ENCODE measurements at places on chromosomes 1 and 21.

DNA sequence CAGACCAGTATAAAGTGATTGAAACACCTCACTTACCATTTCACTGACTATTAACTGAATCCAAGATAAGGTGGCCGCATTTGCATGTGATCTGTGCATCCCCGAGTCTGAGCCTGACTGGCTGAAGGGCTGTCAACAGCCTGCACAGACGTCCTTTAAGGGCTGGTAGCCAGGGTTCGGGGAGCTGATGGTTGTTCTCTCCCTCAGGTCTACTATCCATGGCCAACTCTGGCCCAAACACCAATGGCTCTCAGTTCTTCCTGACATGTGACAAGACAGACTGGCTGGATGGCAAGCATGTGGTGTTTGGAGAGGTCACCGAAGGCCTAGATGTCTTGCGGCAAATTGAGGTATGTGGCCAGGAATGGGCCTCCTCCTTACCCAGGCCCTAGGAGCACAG is 14.0 kb downstream of the PPIE start:
- no peak for DNase-seq

DNA sequence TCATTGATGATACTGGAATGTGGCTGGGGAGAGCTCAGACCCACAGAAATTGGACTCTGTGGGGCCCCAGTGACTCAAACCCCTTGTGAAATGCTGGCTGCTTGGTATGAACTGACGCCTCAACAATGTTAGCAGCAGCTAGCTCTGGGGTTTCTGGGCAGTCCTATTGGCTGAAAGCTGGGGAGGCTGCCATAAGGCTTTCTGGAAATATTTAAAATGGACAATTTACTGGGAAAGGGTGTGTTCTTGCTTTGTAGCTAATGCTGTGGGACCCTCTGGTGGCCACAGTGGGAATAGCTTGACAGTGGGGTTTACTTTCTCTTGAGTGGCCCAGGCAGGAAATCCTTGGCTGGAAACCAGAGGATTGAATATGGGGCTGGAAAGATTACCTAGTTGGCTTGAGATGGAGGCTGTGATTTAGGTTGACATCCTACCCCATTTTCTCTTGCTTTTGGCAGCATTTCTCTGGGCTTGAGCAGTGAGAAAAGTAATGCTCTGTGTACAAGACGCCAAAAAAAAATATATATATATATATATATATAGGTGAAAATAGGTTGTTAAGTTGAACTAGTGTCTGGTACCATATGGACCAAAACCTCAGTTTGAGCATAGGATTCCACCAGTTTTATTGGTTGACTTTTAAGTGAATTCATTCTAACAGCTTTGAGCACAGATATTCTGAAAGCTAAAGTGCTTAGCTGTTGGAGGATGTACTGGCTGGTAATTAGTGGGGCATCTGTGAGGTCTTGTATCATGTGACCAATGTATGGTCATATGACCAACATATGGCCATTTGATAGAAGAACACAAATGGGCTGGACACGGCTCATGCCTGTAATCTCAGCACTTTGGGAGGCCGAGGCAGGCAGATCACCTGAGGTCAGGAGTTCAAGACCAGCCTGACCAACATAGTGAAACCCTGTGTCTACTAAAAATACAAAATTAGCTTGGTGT is 8.2 kb upstream of the S100A10 start:
- peak; percentile 65 for DNase-seq

DNA sequence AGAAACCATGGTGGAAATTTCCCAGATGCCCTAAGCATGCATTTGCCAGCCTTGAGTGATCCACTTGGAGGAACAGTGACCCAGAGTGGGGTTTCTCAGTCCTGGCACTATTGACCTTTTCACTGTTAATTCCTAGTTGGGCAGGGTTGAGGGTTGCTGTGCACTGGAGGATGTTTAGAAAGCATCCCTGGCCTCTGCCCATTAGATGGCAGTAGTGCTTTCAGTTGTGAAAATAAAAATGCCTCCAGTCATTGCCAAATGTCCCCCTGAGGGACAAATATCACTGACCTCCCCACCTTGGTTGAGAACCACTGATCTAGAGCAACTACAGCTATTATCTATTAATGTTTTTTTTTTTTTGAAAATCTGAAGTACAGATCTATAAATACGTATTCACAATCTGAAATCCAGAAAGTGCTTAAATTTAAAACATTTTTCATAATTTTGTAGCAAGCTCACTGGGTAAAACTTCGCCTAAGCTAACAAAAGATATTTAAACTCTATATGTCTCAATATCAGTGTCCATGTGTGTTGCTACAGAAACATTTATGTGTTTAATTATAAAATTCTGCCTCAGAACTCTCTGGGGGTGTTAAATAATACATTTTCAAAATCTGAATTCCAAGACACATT is 27.3 kb downstream of the F3 start:
- DNase-seq, result no peak

DNA sequence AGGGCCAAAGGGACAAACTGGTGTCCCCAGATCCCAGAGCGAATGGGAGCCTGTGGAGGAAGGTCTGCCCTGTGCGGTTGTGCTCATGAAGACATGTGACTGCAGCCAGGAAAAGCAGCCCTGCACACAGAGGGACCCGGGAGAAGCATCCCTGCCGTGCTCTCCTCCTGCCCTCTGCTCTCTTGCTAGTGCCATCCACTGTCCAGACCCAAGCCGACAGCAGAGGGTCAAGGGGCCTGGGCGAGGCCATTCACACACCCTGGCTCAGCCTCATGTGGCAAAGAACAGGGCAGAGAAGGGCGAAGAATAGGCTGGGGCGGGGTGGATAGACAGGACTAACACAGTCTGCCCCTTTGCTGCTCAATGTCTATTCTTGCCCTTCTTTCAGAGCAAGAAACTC is 17.4 kb downstream of the DMRTB1 start:
- no peak for DNase-seq

GRCh38 chr1:54546651-54547401 is 1.2 kb upstream of the ACOT11 start:
- no peak for DNase-seq

- no peak for DNase-seq
Measured at GRCh38 chr1:46686255-46686654, 14.6 kb downstream of the TEX38 start.

GRCh38 chr1:91846007-91846638 is 39.8 kb downstream of the TGFBR3 start:
- DNase-seq, result no peak

DNA sequence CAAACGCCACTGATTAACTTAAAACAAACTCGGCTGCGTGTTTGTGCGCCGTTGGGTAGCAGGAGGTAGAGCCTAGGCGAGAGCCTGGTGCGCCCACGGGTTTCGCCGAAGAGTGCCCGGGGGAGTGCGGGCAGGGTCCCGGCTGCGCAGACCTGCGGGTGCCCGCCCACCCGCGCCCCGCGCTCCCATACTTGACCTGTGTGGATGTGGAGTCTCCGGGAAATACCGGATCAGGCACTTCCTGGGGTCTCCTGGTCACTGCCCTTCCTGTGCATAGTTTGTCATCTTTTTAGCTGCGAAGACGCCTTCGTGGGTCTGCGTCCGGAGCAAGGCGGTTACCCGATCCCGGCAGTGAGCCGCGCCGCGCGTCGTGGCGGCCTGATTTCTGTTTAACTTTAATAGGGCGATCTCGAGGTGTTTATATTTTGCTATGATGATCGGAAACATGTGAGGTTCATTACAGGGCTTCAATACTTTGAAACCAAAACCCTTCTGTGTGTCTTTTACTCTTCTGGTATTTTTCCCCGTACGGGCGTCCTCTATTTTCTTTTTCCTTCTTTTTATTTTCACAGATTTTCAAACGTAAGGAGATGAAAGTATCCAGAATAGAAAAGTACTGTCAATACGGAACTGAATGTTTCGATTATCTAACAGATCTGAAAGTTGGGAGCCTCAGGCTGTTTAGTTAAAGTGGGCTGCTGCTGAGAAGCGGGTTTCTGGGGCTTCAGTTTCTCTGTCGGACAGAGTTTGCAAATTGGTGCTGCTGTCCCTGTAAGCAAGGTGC is 15.2 kb downstream of the NR5A2 start:
- no peak for DNase-seq

DNA sequence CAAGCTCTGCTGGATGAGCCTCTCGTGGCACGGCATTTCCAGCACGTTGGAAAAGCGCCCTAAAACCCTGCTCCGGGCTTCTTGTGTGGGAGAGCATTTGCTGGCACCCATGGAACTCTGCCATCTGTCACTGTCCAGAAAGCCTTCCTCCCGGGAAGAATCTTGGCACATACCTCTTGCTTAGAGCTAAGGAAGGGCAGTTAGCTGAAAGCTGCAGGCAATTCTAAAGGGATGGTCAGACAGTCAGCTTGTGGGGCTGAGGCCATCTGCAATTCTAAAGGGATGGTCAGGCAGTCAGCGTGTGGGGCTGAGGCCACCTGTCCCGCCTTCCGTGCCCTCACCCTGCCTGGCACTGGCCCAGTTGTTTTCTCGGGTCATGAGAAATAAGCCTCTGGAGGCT is 139.0 kb upstream of the TMEM51 start:
- no peak for DNase-seq

- no peak for DNase-seq
Measured at GRCh38 chr21:39484711-39485276, 33.0 kb downstream of the SH3BGR start.

- no peak for DNase-seq
Measured at GRCh38 chr1:24400065-24400464, 13.5 kb downstream of the STPG1 start.

GRCh38 chr1:154666051-154666790 is 58.2 kb upstream of the ADAR start:
- no peak for DNase-seq

- DNase-seq, result no peak
Measured at GRCh38 chr1:203299169-203299568, 6.2 kb upstream of the BTG2 start.

DNA sequence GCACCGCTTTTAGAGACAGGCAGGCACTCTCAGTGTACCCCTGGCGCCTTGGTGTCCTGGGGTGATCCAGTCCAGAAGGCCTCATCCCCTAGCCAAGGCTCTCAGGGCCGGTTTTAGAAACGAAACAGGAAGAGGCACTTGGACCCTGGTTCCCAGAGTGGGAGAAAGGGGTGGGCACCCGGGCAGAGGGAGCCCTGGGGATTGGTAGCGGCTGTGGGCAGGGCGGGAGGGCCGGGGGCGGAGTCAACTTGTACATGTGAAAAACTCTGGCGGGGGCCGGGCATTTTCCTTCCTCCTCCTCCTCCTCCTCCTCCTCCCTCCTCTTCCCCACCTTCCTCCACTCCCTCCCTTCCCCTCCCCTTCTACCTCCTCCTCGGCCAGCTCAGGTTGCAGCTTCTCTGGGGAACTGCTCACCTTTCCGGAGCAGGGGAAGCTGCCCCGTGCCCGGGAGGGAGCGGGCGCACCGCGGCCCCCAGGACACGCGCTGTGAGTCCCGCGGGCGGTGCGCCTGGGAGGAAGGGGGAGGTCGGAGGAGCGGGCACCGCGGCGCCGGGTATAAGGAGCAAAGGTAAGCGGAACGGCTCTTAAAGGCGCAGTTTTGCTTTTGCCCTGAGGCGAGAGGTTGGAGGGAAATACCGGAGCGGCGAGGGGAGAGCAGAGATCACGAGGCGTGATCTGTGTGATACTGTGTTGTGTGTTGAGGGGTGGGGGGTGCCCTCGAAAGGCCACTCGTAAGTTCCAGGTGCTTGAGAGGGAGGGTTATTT is at the start of gene CDK18:
Gene CDK18, plus strand, starts transcription at position 359 of the 765 bp plus-strand sequence. CDS start 18,499 bp downstream, outside the sequence.
- DNase-seq, result no peak

GRCh38 chr1:26794391-26794790 is 6.6 kb downstream of the PIGV start:
- no peak for DNase-seq

GRCh38 chr1:162580308-162580707 is 18.8 kb downstream of the UAP1 start:
- DNase-seq, result no peak

DNA sequence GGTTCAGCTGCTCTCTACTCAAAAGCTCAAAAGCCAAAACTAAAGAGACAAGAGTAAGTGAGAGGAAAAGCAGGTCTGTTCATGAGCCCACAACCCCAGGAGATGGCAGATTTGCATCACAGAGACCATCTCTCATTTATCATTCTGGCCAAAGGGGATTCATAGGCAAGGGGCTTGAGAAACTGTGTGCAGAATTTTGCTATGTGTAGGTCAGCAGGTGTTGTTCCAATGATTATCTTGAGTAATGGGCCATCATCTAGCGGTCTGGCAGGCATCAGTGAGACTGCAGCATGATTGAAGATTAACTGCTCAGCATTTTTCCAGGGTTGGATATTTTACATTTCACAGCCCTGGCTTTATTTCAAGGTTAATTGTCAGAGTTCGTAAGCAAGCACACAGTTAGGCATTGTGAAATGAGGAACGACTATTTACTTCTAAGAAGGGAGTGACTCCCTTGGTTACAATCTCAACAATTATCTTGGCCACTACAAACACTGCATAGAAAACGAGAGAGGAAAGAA is 1204.6 kb upstream of the TMPRSS15 start:
- no peak for DNase-seq

DNA sequence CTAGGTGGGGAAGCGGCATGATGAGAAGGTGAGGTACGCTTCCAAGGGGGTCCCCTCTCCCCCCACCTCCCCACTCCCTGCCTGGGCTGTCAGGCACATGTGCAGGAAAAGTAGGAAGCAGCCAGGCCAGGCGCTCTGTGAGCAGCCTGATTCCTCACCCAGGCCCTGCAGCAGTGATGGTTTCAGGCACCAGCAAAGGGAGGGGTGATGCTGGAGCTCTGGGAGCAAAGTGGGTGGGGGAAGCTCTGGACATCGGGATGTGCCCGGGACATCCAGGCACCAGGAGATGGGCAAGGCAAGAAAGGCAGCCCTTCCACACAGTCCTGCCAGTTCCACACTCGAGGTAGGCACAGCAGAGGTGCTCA is 106.1 kb downstream of the CRYAA start:
- DNase-seq, result no peak

- DNase-seq, result no peak
Measured at GRCh38 chr1:15719381-15720120, 16.5 kb upstream of the SLC25A34 start.

GRCh38 chr1:77697441-77697840 is 15.0 kb upstream of the ZZZ3 start:
- DNase-seq, result no peak

- DNase-seq, result no peak
Measured at GRCh38 chr1:17653728-17654351, 101.3 kb upstream of the ACTL8 start.

GRCh38 chr1:1157426-1157913 is 16.2 kb upstream of the TTLL10 start:
- DNase-seq, result peak; percentile 31

- no peak for DNase-seq
Measured at GRCh38 chr21:41367945-41368734, 6.3 kb downstream of the MX2 start.

DNA sequence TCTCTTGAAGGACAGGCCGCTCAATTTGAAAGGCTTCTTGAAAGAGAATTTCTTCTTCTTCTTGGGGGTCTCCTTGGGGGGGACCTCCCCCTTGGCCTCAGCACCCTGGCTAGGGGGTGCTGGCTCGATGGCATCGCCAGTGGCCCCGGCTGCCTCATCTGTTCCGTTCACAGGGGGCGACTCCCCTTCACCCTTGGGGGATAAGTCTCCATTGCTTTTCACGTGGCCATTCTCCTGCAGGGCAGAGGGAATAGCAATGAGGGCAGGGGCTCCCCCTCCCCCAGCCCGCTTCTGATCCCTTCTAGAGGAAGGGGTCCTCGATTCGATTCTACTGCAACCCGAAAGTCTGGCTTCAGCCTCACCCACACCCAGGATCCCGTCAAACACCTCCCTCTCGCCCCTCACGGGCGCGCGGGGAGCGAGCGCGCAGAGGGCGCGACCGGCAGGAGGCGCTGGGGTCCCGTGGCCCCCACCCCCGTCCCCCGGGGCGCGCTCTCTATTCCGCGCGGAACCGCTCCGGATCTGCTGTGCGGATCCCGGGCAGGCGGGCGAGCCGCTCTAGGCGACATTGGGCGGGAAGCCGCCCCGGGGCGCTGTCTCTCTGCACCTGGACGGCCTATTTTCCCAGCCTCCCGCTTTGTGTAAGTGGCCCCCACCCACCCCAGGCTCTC is 1.0 kb downstream of the MARCKSL1 start:
- DNase-seq, result peak; percentile 63

Data from effector CD4-positive, alpha-beta T cell (primary cell).